NCI-H1048 (cell line): ENCODE measurements at places on chromosomes 3 and 15.
A peak's percentile ranks its signal among the peaks of the same experiment; 100 is the strongest.

DNA sequence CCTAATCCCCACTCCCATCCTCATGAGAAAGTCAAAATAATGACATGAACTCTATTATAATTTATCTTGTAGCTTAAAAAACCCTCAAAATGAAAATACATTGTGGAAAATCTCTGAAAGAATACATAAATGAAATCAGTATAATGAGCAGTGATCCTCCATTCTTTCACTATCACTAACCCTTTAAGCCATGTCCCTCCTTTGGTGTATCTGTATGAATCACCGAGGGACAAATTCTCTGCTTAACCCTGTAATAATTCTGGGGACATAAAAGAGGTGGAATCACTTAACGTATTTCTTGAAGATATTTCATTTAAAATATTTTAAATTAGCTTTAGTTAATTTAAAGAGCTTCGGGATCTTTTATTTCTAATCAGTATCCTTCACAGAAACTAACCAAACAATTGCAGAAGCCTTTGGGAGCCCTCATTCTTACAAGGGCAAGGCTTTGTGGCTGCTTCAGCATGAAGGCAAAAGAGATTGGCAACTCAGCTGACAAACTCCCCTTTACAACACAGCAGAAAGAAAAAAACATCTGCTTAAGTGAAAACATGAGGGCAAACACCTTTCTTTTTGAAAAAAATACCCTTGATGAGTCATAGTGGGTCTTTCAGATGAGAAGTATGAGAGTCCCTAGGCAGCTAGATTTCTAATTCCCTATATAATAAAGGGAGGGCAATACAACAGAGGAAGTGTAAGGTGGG lies 44.0 kb upstream of the ALCAM start:
- DNase-seq: no peak

- peak; percentile 36 for DNase-seq
These were observed 1.5 kb downstream of the MEGF11 start for GRCh38 chr15:66251790-66252684.

- DNase-seq: no peak
These were observed 2.4 kb downstream of the RASA2 start for GRCh38 chr3:141489203-141489602.

GRCh38 chr3:178386401-178386800 lies 149.8 kb upstream of the KCNMB2 start:
- no peak for DNase-seq

DNA sequence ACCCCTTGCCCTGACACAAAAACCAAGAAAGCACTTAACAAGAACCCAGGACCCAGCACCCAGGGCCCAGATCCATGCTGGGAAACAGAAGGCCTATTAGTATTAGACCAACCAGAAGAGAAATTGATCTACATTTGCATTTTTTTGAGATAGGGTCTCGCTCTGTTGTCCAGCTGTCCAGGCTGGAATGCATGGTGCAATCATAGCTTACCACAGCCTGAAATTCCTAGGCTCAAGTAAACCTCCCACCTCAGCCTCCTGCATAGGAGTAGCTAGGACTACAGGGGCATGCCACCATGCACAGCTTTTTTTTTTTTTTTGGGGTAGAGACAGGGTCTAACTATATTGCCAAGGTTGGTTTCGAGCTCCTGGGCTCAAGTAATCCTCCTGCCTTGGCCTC lies 26.4 kb downstream of the CCDC12 start:
- no peak for DNase-seq

DNA sequence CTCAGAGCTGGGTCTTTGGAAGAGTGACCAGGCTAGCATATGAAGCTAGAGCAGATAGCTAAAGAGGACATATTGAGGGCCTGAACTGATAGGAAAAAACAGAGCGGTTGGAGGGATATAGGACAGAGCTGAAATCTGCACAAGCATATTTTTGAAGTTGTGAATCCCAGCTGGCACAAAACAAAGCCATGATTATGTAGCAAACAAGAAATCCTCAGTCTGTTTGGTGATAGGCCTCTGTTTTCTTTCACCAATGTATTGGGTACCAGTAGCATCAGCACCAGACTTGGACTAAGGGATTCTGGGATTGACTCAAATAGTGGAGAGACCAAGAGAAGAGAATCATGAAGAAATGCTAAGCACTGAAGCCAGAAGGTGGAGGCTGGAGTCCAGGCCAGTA lies 151.0 kb downstream of the FAM43A start:
- no peak for DNase-seq

GRCh38 chr3:52880047-52880446 lies 17.3 kb downstream of the STIMATE start:
- DNase-seq: no peak

- no peak for DNase-seq
These were observed 2.2 kb downstream of the EFHB start for GRCh38 chr3:19931767-19932188.

- DNase-seq: no peak
These were observed 18.2 kb upstream of the PSTPIP1 start for GRCh38 chr15:76976572-76977270.

- DNase-seq: no peak
These were observed 125.4 kb downstream of the FAM43A start for GRCh38 chr3:194811118-194811517.

DNA sequence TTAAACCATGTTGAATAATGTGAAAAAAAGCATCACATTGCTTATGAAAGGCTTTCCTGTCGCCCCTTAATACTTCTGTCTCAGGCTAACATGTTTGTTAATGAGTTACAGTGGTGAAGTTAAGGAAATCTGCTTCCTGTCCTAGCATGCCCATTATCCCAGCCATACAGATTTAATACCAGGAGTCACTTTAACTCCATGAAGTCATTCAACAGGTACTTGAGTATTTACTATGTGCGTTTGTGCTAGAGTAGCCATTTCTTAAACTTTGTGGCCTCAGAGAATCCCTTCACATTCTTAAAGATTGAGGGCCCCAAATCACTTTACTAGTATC lies 10.1 kb upstream of the SETD5 start:
- DNase-seq: no peak
